Fibroblast of pulmonary artery (primary cell): ENCODE measurements at places on chromosomes 12 and 14.

GRCh38 chr14:44961151-44961553, 595 bp downstream of the KLHL28 start:
- peak; percentile 65 for DNase-seq

GRCh38 chr14:104262515-104263514, 124.4 kb downstream of the KIF26A start:
- no peak for DNase-seq

DNA sequence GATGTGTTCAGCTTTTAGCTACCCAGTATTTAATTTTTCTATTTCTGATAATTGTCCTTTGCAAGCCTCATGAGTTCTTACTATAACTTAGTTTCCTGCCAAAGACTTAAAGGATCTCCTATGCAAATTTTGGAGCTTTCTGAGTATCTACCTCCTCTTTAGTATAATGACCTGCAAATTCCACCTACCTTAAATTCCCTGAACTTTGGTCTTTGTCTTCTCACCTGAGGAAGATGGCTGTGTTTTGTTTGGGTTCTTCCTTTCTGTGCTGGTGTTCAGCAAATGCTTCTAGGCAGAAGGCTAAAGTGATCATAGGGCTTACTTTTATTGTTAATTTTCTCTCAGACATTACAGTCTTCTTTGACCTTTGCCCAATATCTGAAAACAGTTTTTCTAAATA, 142.8 kb downstream of the FUT8 start:
- DNase-seq = no peak

DNA sequence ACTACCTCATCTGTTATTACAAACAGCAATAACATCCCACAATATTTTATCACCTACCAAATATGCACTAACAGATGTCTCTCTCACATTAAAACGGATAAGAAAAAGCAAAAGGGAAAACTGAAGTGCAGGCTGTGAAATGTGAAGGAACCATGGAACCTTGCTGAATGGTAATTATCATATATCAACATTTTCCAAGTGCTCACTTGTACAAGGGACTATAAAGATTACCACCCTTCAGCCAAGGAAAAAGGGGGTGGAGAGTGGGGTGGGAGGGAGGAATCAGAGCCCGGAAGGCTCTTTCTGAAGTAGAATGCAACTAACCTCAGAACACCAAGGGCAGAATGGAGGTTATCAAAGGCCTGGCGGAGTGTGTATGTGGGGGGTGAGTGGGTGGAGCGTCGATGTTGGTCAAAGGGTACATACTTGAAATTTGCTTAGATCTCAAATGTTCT, 1.2 kb downstream of the SNX6 start:
- peak; percentile 20 for DNase-seq

- DNase-seq = no peak
These were observed 39.8 kb downstream of the BAZ1A start for GRCh38 chr14:34835312-34835711.

DNA sequence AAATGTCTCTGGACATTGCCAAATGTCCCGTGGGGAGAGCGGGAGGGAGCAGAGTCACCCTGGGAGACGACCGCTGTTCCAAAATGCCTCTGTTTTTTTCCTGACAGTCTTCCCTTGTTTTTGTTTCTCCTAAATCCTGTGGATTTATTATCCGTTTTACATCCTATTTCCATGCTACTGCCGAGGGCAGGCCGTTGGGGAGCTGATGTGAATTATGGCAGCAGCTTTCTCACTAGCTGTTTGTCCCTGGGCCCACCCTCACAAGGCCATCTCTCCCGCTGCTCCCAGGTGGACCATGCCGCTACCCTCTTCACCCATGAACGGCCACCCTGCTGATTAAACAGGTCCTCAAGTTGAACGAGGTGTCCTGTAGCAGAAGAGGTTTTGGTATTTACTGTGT, 55.2 kb downstream of the FBXL14 start:
- no peak for DNase-seq

GRCh38 chr14:68624541-68625220, 168.2 kb downstream of the ZFP36L1 start:
- no peak for DNase-seq

- no peak for DNase-seq
These were observed 62.5 kb downstream of the MED13L start for GRCh38 chr12:116215023-116215422.

DNA sequence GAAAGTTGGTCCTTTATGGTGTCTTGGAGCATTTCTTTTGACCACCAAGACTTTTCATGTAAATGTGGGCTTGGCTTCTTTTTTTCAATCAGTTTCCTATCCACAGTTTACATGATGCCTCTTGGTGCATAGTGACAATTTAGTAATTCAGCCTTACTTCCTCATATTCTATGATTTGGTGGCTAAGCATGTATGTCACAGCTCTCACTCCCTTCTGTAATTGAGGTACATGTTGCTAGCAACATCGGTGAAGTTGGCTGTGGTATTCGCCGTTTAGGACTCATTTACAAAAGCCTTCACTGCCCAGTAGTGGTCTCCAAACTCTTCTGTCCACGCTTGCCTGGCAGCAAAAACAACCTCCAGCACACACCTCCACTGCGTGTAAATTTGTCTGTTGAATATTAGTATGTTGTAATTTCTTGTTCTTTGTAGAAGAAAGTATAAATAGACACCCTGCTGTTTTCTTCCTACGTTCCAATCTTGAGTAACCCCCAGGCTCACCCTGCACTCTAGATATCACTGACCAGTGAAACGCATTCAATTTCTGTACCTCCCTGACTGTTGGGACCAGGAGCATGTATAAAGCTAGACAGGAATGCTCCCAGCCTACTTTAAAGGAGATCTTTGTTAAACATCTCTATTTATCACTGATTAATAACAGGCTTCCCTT, 90.4 kb downstream of the PPP2R5C start:
- no peak for DNase-seq

DNA sequence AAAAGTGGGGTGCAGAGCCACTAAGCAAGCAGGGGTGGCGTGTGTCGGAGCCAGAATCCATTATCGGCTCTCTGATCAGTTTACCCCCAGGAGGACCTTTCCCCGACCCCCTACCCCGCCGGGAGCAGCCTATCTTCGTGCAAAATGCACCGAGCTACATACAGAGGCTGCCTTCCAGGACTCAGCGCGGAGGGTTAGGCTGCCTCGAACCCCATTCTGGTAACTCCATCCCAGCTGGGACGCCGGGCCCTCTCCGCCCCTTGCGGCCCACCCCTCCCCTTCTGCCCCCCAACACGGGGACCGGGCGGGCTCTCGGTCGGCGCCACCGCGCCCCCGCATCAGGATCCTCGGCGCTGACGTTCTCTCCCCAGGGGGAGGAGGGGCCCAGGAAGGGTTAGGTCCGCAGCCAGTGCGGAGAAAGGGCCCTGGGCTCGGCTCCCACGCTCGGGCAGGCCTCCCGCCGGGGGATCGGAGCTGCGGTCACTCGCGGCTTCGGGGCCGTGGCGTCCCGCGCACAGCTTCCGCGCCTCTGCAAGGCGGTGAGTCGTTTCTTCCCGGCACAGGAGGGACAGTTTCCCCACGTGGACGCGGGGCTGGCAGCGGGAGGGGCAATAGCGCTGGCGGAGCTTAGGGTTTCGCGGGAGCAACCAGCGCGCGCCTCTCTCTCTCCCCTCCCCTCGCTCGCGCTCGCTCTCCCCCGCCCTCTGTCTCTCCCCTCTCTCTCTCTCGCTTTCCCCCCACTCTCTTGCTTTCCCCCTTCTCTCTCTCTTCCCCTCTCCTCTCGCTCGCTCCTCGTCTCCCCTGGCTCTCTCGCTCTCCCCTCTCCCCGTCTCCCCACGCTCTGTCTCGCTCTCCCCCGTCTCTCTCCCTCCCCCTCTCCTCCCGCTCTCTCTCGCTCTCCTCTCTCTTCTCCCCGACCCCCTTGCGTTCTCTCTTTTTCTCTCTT, 12.5 kb upstream of the MAP3K9 start:
- peak; percentile 47 for DNase-seq

DNA sequence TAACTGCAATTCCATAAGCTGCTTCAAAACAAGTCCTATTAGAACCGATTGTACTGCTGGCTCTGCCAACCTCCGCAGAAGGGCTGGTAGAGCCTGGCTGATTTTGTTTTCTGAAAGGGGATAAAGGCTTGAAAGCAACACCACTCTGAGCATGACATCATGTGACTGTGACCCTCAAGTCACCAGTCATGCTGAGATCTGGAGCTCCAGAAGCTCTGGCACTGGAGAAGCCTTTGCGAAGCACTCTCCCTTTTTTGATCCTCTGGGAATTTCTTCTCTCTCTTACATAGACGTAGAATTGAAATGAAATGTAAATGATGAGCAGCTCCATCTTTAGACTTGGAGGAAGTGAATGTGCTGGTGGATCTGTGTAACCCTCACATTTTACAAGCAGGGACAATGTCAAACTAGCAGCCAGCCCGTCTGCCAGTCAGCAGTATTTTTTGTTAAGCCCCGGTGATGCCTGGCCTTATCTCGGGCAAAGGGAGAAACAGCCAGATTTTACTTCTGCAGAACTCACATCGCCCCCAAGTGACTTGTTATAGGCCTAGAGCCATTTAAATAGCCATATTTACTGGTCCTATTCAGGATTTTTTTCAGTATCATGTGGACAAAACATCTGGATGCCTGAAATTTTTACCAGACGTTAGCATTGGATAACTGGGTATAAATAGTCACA, 112.1 kb upstream of the NPAS3 start:
- DNase-seq = peak; percentile 45

GRCh38 chr12:70876952-70877351, 43.6 kb downstream of the PTPRR start:
- peak; percentile 39 for DNase-seq

DNA sequence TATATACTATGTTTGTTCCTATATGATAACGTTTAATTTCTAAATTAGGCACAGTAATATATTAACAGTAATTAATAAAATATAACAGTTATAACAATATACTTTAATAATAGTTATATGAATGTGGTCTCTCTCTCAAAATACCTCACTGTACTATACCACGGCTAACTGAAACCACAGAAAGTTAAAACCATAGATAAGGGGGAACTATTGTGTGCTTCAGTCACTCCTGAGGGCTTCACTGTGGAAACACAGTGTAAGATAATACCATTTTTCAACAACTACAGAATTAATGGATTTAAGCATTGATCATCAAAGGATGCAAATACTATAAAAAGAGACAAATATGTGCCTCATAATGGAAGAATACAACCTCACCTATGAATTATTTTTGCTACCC, 266.4 kb upstream of the RGS6 start:
- DNase-seq = no peak

GRCh38 chr12:12334367-12335040, 15.5 kb downstream of the MANSC1 start:
- DNase-seq = peak; percentile 58

GRCh38 chr14:24798911-24799462, 165.0 kb upstream of the GZMB start:
- DNase-seq = no peak

GRCh38 chr14:92496191-92496857, 17.3 kb upstream of the RIN3 start:
- DNase-seq = no peak

- DNase-seq = no peak
These were observed 20.1 kb downstream of the TM7SF3 start for GRCh38 chr12:26994109-26994508.

- DNase-seq = peak; percentile 72
These were observed at the start of gene REC8 for GRCh38 chr14:24171422-24172260. Gene REC8 (plus strand): TSS chr14:24172080. CDS start chr14:24172553, 473 bp downstream.

- DNase-seq = no peak
These were observed 73.1 kb downstream of the ZFP36L1 start for GRCh38 chr14:68719634-68720384.

- peak; percentile 45 for DNase-seq
These were observed 492.9 kb upstream of the TBX3 start for GRCh38 chr12:115176741-115177400.

DNA sequence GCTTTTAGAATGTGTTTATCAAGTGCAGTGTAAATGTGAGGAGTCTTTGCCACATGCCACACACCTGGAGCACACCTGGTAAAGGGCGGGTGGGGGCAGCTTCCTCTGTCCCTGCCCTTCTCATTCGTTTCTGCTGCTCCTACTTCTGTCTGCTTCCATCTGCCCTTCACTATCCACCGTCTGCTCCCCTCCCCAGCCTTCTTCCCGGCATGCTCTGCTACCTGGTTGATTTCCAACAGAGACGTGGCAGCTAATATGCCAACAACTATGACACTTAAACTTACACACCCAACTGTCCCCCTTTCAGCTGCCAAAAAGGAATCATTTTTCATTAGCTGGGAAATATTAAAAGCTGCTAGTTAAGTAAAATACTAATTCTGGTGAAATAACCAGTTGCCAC, 9.1 kb upstream of the CARMIL3 start:
- no peak for DNase-seq

DNA sequence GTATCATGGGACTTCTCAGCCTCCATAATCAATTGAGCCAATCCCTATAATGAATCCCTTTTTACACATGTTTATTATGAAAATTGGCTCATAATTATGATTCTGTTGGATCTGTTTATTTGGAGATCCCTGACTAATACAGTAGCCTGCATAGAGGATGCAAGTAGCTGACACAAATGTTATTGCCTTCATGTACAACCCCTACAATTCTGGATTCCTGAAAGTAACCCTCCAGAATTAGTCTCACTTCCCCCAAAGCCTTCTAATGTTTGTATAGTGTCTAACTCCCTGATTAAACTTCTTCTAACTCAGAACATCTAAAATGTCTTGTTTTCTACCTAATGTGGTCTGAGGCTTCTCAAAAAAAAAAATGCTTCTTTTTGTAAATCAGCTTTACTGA, 6.6 kb upstream of the SMIM10L1 start:
- no peak for DNase-seq

DNA sequence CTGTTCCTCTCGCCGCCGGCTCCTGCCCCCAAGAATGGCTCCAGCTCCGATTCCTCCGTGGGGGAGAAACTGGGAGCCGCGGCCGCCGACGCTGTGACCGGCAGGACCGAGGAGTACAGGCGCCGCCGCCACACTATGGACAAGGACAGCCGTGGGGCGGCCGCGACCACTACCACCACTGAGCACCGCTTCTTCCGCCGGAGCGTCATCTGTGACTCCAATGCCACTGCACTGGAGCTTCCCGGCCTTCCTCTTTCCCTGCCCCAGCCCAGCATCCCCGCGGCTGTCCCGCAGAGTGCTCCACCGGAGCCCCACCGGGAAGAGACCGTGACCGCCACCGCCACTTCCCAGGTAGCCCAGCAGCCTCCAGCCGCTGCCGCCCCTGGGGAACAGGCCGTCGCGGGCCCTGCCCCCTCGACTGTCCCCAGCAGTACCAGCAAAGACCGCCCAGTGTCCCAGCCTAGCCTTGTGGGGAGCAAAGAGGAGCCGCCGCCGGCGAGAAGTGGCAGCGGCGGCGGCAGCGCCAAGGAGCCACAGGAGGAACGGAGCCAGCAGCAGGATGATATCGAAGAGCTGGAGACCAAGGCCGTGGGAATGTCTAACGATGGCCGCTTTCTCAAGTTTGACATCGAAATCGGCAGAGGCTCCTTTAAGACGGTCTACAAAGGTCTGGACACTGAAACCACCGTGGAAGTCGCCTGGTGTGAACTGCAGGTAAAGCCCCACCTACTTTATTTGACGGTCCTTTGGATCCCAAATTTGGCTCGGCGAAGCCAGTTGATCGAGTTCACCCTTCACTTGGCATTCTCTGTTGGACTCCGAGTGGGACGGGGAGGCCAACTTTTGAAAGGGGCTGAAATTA, 1.5 kb downstream of the WNK1 start:
- peak; percentile 29 for DNase-seq
